ENCODE measurements at places on chromosomes 7 and 10.

DNA sequence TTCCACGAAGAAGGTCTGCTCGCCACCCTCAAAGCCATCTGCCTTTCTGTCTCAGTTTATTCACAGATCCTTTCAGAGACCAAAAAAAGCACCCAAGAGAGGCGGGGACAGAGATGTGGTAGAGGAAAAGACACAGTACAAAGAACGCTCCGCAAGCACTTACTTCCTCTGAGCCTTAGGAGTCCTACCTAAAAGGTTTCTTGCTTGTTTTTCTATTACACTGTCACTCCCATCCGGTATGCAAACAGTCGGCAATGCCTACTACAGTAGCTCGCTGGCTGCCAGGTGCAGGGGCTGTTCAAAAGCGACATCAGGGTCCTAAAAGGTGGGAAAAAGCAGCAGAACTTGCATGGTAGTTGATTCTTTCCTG, 816 bp downstream of the TECPR1 start:
- DNase-seq = no peak

GRCh38 chr7:150732786-150733481, 4.3 kb upstream of the GIMAP5 start:
- no peak for DNase-seq

GRCh38 chr10:19865676-19866075, 49.4 kb downstream of the PLXDC2 start:
- no peak for DNase-seq

DNA sequence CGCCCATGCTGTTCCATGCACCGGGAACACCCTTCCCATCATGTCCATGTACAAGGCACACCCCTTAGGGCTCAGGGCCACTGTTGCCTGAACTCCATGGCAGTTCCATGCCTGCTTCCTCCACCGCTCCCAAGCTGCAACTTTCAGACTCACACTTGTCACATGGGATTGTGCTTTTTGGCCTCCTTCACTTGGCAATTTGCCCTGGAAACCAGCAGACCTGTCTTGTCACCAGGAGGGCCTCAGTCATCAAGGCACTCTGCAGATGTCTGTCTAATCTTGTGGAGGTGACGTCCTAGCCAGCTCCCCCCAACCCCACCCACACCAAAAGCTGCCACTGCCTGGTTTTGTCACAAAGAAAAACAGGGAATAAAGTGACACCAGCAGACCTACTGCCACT, 47.5 kb downstream of the CARD11 start:
- no peak for DNase-seq

DNA sequence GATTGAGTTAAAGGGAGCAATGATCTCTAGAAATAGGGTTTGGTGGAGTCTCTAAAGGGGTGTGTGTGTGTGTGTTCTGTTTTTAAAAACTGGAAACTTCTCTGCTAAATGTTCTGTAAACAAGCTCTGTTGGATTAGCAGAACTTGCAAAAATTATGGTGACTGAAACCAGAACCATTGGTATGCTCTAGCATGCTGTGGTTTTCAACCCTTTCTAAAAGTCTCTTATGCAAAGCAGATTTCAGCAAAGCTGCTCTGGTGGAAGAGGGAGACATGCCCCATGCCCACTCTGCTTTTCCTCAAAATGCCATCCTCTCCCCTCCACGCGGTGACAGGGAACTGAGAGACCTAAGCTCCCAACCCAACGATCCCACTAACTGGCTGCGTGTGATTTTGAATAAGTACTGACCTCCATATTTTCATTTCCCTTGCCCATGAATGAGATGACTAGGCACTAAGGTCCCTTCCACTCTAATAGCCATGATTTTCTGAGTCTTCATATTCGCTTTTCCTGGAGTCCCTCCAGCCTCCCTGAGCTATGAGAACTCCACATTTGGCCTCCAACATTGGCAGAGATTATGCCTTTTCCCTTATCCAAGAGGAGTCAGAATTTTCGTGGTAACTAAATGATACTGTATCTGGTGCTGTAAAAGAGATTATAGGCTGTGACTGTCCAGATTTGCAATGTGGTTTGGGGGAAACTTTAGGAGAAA, 117.3 kb upstream of the PALS2 start:
- no peak for DNase-seq

- no peak for DNase-seq
Observed at GRCh38 chr10:51010977-51011376, 63.3 kb upstream of the PRKG1 start.

GRCh38 chr10:30617070-30617469, 12.5 kb downstream of the LYZL2 start:
- no peak for DNase-seq

DNA sequence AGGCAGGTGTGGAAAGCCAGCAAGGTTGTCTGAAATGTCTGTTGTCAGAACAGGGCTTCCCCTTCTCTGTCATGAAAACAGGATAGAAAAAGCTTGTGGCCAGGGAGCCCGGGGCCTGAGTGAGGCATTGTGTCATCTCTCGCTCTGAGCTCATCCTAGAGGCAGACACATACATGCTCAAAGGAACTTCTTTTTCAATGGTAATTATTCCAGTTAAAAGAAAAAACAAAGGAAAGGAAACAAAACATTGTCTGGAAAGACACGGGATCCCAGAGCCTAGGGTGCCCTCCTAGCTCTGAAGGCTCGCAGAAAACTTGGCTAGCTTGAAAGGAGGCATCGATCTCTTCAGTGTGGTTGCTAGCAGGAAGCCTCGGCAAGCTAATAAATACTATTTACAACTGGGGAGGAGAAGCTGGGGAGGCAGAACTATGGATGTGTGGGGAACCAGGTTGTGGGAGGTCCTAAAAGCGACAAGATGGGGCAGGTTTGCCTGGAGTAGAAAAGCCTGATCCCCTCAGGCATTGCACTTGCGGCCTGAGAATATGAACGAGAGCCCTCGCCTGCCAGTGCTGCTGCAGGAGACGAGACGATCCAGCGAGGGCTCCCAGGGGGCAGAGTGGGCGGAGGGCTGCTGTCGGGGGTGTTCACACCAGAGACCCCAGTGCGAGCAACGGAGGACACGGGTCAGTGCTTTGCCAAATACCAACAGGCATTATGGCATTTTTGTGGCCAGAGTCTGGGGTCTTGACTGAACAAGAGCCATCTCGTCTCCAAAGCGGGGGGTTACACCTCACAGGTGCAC, 32.8 kb upstream of the DGKI start:
- DNase-seq = no peak

DNA sequence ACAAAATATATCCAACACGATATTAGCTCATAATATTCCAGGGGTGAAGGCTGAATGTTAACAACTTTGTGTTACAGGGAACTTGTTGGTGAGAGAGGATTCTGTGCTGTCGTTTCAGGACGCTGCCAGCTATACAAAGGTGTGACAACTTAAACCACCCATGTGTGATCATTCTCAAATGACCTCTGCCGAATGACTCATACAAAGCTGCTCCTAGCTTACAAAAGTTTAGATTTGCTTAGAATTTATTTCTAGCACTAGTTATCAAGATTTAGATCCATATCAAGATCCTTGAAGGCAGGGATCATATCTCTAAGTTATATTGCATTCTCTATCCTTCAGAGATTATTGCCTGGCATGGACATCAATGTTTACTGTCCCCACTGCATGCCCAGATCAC, 65.3 kb downstream of the COBL start:
- no peak for DNase-seq

- no peak for DNase-seq
Observed at GRCh38 chr7:26590709-26591108, 273.7 kb downstream of the SKAP2 start.

- no peak for DNase-seq
Observed at GRCh38 chr10:17125206-17125893, 4.3 kb downstream of the CUBN start.

All from activated B cell treated with CpG ODN at 0.5 μM for 24 hours (primary cell).